ENCODE measurements at places on chromosomes 12 and 14.

GRCh38 chr14:73467377-73467776 lies 9.0 kb upstream of the NUMB start:
- DNase-seq, result no peak

- peak; percentile 59 for DNase-seq
Measured at GRCh38 chr12:58919231-58920101, 838 bp downstream of the LRIG3 start.

- no peak for DNase-seq
Measured at GRCh38 chr12:59027199-59027598, 106.9 kb upstream of the LRIG3 start.

DNA sequence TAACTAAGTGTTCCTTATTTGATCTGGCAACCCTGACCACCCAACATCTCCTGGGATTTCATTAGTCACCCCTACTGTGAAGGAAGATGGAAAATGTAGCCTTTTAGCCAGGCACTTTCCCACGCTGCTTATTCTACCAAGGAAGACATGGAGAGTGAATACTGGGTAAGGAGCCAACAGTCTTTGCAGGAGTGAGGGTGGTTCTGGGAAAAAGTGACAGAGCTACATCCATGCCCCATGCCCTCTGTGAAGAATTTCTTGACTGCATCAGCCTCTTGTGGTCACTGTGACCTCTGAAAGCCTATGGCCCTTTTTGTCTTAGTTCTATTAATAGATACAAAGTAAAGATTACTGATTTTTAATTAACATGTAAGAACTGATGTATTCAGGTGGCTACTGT lies 196.0 kb upstream of the EEA1 start:
- no peak for DNase-seq

- DNase-seq, result no peak
Measured at GRCh38 chr14:36716614-36717184, 55.0 kb downstream of the PAX9 start.

DNA sequence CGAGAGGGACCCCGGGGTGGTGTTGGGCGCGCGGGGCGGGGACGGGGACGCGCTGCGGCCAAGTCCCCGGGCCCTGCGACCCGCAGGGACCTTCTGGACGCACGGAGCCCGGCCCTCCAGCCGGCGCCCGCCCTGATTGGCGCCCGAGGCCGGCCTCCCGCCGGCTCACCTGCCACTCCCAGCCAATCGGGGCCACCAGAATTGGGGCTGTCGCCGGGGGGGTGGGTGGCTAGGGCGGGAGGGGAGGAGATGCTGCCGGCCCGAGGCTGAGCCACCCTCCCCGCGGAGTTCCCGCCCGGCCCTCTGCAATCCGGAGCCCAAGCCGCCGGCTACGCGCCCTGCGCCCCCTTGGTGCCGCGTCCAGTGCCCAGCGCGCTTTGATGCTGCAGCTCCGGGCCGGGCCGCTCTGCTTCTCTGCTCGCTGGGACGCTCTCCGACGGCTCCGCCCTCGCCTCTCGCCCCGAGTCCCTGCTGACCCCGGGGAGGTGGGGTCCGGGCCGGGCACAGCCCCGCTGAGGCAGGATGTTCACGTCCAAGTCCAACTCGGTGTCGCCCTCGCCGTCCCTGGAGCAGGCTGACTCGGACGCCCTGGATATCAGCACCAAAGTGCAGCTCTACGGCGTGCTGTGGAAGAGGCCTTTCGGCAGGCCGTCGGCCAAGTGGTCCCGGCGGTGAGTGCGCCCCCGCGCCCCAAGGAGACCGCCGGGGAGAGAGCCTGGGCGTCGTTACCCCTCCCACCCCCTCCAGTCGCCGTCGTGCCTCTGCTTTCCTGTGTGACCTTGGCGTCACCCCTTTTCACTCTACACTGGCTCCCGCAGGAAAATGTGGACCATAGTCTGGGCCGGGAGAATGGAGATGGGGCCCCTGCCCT lies at the start of gene PLEKHD1:
PLEKHD1 (plus strand) TSS at position 285 of the 871 bp plus-strand sequence; CDS start at position 523, 238 bp downstream.
- DNase-seq, result no peak

GRCh38 chr12:43861015-43861839 lies 25.3 kb downstream of the TMEM117 start:
- DNase-seq, result no peak
